Left forelimb (tissue), 1 donor: ENCODE measurements at places on chromosomes 3 and 15.

GRCh38 chr3:66092175-66092995 is 53.7 kb upstream of the MAGI1 start:
- no peak for DNase-seq

DNA sequence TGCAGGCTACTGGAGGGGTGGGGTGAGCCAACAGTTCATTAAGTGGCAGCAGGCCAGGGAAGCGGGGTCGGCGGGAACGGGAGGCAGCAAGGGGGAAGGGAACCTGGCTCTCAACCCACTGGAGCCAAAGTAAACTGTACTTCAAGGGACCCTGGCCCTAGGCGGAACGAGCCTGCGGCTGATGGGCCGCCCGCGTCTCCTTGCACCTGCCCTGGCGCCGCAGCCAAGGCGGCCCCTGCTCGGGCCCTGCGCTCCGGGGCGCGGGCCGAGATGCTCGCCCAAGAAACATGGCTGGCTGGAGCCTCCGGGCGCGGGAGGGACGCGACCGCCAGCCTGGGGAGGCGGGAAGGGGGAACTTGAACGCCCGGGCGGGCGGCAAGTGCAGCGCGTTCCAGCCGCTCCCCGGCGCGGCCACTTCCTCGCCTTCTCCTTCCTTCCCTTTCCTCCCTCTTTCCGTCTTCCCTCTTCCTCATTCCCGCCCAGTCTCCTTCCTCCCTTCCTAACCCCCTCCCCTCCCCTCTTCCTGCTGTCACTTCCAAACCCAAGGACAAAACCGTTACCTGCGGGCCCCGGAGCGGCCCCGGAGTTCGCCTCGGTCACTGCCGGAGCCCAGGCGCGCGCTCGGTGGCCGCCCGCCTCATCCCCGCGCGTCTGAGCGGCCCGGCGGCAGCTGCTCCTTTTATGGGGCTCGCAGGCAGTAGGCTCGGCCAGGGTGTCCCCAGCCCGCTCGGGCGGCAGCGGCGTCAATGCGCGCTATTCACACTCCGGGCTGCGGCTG is 489.7 kb downstream of the MAGI1 start:
- DNase-seq, result peak; percentile 74

DNA sequence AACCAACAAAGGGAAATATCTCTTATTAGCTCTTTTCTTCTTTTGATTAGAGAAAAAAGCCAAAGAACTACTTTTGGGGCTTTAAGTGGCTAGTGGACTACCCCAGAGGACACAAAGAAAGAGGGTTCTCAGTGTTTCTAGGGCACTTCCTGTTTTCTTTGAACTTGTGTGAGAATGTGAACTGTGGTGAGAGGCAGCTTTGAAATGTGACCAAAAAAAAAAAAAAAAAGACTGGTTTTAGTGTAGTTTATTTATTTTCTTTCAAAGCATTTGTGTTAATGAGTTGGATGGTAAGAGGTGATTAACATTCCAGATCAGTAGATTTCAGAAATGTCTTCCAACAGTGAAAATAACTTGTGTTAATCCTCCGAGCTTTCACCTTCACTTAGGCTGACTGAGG is 32.4 kb downstream of the SELENOT start:
- no peak for DNase-seq

GRCh38 chr3:126827121-126827520 is 123.1 kb downstream of the CHCHD6 start:
- DNase-seq, result no peak

DNA sequence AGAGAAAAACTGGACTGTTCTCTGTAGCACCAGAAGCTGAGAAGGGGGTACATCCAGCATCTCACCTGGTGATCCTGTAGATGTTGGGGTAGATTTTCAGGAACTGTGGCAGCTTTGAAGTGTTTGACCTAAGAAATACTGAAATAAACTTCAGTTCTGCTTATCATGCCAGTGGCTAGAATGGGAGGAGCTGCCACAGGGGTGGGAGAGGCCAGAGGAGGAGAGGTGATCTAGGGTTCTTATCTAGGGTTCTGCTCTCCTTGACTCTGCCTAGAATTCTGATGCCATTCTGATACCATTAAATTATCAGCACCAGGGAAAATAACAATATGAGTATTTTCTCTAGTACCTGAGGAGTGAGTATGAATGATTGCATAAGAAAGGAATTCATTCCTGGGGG is 10.2 kb upstream of the CPOX start:
- DNase-seq, result no peak

- DNase-seq, result no peak
These were observed 942 bp downstream of the ELP6 start for GRCh38 chr3:47512416-47513124.

DNA sequence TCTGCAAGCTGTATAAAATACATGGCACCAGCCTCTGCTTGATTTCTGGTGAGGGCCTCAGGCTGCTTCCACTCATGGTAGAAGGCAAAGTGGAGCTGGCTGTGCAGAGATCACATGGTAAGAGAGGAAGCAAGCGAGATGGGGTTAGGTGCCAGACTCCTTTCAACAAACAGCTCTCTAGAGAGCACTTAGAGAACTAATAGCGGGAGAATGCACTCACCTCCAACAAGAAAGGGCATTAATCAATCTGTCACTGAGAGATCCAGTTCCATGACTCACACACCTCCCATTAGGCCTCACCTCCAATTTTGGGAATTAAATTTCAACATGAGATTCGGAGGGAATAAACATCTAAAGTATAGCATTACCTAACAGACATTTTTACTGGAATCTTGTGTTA is 644.1 kb upstream of the ARRDC4 start:
- no peak for DNase-seq

DNA sequence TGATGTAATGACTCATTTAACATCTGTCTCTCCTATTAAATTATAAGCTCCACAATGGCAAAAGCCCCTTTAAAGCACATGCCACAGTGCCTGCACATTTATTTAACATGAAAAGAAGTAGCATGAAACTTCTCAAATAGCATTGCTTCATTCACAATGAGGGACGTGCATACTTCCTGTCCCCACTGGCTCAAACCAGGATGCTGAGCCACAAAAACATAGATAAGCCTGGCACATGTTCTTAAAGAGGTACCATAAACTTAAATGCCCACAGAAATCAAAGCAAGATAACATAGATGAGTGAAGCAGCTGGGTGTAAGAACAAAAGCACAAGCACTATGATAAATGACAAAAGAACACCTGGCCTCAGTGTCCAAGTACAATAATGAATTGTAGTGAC is 3.8 kb downstream of the TP53BP1 start:
- DNase-seq, result no peak

- DNase-seq, result no peak
These were observed 438.5 kb upstream of the RGMA start for GRCh38 chr15:93527374-93528050.

GRCh38 chr15:63950911-63951481 is 95.3 kb downstream of the DAPK2 start:
- DNase-seq, result no peak

- DNase-seq, result no peak
These were observed 513.9 kb upstream of the CADM2 start for GRCh38 chr3:84444726-84445521.

GRCh38 chr3:5531039-5531438 is 343.5 kb downstream of the EDEM1 start:
- no peak for DNase-seq

DNA sequence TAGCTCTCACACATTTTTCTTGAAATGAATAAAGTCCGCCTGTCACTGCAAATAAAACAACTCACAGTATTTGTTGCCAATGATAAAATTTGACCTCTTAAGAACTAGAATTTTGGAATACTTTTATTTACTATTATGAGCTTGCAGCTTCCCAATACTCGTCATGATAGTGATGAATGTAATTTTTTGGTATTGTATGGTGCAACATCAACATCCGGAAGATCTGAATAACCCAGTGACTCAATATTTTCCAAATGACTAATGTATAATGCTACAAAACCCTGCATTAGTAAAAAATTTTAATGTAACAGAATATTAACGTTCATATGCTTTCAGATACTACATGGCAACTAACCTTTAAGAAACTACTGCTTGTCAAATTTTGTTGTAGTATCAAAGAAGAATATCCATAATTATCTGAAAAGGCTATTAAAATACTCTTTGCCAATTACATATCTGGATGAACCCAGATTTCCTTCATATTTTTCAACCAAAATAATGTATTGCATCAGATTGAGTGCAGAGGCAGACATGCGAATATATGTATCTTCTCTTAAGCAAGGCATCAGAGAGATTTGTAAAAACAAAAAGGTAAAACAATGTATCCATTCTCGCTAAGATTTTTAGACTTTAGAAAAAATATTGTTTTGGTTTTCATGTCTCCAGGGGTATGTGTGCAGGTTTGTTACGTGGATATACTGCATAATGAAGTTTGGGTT is 95.3 kb downstream of the IGF2BP2 start:
- DNase-seq, result no peak

- no peak for DNase-seq
These were observed 3.7 kb upstream of the ANKDD1A start for GRCh38 chr15:64907991-64908390.

- DNase-seq, result no peak
These were observed 32.6 kb downstream of the CCNB2 start for GRCh38 chr15:59137566-59137965.

GRCh38 chr3:159069866-159070425 is 268.1 kb downstream of the MFSD1 start:
- no peak for DNase-seq

DNA sequence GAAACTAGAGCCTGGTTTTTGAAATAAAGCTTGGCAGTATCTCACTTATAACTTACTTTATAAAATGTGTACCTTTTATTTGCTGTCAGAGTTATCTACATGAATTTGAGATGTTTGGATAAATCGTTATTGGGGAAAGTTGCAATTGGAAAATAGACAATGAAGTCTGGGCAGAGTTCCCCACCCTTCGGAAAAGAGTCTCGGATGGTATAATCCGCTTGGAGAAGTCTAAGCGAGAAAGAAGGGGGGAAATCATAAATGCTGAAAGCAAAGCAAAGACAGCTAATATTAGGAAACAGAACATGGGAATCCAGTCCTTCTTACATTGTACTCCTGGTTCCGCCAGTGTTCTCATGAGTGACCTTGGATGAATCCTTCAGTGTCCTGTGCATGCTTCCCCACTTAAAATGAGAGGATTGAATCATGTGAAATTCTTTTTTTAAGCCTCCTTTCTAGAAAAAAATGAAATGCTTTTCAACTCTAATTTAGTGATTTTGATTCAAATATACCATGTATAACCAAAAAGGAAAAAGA is 162.4 kb downstream of the ATG7 start:
- no peak for DNase-seq

DNA sequence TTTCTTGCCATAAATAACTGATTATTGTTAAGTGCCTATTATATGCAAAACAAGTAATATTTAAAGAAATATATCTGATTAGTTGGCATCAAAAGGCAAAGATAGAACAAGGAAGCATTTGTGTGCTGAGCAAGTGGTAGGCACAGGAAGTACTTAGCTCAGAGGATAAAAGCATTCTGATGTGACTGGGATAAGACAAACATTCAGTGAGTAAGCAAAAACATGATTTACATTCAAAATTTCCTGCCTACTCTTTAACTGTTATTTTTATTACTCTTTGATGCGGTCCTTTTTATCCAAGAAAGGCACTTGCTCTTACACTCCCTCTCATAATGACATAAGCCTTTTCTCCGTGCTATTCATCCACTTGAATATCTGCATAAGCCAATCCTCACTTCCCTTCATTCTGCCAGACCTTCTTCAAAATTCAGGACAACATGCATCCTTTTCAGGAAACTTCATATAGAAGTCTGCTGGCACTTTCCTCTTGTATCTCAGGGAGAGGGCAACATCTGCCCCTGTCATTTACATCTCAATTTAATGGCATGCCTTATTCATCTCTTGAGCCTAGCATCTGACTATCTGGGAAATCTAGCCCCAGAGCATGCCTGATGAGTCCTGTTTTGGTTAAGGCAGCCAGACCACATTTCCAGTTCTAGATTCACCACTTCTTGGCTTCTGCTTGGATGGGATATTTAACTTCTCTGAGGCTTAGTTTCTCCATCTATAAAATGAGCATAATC is 478.2 kb upstream of the ROBO2 start:
- DNase-seq, result no peak

GRCh38 chr15:74137537-74137894 is 7.1 kb downstream of the ISLR2 start:
- DNase-seq, result no peak

- DNase-seq, result no peak
These were observed 17.5 kb downstream of the ABI3BP start for GRCh38 chr3:100975714-100976113.

DNA sequence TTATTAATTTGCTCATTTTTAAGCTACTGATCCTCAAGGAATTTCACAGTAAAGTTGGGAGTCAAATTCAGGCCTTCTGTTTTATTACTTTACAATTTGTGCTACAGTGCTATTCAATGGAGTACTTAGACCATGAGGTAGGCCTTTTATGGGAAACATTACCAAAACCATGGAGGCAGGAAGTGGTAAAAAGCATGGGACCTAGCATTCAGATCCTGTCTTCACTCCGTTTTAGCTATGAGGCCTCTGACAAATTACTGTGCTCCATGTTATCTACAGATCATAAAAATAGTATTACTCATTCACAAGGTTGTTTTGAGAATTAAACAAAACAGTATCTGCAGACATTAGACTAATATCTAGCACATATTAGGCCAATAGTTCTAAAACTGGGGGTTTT is 140.6 kb upstream of the SLITRK3 start:
- no peak for DNase-seq

- no peak for DNase-seq
These were observed 1.3 kb downstream of the DGKG start for GRCh38 chr3:186360779-186361178.

- no peak for DNase-seq
These were observed 13.3 kb upstream of the SH3BP5 start for GRCh38 chr3:15345608-15346137.

DNA sequence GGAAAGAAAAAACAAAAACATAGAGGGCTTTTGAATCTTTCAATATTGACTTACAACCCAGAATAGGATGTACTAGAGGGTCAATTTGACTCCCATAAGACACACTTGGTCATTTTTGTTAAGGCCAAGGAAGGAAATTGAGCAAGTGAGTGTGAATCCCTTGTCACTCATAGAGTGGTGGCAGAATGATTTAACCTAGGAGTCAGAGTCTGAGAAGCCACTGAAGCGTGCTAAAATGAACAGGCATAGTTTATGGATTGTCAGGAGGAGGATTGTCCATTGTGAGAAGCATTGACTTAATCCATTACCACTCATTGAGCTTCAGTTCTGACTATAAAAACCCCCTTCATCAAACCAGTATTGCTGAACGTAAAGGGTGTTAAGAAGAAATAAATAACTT is 8.2 kb upstream of the GCSAM start:
- DNase-seq, result no peak

GRCh38 chr3:56547486-56547885 is 9.5 kb upstream of the CCDC66 start:
- DNase-seq, result no peak

- no peak for DNase-seq
These were observed 117.5 kb downstream of the PGPEP1L start for GRCh38 chr15:98889930-98890695.

- no peak for DNase-seq
These were observed 28.6 kb downstream of the SOX14 start for GRCh38 chr3:137792626-137793271.
